ENCODE measurements at places on chromosomes 7 and 10.
A peak's percentile ranks its signal among the peaks of the same experiment; 100 is the strongest.

DNA sequence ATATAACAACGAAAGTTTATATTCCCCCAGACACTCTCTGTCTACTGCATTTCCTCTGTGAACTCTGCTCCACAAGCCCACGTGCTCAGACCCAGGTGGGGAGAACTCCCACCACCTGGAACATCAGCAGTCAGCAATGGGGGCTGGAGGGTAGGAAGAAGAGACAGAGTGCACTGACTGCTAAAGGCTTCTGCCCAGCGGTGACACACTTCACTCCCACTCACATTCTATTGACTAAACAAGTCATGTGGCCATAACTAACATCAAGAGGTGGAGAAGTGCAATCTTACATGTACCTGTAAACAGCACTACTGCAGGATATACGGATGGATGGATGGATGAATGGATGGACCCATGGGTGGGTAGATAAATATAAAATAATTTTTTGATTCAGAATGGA lies 122.2 kb downstream of the MPP7 start:
- DNase-seq = no peak

DNA sequence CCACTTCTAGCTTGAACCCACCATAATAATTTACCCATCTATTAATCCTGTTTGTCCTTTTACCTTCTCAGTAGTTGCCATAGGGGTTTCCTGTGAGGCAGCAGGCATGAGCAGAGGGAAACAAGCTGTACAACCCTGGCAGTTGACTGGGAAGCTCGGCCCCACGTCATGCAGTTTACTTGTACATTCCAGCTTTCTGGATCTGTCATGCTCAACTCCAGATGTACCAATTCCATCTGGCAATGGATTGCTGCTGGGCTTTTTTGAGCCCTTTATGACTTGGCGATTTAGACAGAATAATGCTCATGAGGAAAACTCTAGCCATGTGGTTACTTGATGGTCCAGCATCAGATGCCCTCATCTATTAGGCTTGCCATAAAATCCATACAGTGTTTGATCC lies 112.5 kb downstream of the GNAI1 start:
- DNase-seq = no peak

- no peak for DNase-seq
These were observed 8.3 kb downstream of the CXCL12 start for GRCh38 chr10:44376472-44377099.

DNA sequence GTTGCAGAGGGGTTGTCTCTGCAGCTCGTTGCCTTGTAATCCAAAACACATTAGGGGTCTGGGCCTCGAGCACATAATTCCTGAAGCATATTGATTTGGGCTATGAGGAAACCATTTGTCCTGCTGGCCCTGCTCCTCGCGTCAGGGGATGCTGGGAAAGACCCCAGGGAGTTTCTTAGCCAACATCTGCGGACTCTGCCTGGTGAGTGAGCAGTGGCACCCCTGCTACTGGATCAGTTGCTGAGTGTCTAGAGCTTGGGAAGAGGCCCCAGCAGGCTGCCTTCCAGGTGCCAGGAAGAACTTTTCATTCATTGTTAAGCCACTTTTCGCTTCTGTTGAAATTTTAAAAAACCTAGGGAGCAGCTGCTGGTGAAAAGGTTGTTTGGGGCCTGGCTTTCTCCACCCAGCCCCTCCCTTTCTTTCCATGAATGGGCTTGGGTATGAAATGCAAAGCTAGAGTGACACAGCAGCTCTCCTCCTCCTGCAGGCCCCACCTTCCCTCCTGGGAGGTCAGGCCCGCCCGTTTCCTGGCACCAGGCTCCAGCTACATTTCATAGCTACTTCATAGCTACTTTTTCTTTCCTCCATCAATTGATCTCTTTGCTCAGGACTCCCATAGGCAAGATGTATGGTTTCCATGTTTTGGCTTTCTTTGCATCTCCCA lies 26.8 kb downstream of the TACR2 start:
- DNase-seq = no peak

- no peak for DNase-seq
These were observed 991.8 kb upstream of the PHF14 start for GRCh38 chr7:9981742-9982349.

DNA sequence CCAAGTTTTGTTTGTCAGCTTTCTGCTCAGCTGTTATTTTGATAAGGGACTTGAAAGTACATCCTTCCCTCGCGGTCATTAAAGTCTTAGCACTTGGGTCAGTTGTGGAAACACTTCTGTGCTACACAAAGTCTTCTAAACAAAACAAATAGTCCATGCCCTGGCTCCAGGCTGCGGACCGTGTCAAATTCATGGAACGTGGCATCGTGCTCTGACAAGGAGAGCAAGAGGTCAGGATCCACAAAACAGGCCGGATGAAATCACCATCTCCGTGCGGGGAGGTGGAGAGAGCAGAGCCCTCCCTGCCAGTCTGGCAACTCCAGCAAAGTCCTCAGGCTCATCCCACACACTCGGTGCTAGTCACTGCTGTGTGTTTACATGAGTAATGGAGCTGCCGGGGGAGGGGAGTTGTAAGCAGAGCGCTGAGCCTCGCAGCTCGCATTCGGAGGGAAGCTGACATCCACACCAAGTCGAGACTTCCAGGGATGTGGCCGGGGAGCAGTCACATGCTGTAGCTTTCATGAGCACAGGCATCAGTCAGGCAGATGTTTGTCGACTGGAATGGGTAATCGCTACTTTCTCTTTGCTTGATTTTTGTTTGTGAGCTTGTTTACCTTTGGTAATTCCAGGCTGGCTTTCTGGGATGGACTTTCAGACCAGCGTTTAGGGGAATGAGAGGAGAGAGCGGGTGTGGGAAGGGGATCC lies 147.6 kb downstream of the ARID5B start:
- peak; percentile 47 for DNase-seq

DNA sequence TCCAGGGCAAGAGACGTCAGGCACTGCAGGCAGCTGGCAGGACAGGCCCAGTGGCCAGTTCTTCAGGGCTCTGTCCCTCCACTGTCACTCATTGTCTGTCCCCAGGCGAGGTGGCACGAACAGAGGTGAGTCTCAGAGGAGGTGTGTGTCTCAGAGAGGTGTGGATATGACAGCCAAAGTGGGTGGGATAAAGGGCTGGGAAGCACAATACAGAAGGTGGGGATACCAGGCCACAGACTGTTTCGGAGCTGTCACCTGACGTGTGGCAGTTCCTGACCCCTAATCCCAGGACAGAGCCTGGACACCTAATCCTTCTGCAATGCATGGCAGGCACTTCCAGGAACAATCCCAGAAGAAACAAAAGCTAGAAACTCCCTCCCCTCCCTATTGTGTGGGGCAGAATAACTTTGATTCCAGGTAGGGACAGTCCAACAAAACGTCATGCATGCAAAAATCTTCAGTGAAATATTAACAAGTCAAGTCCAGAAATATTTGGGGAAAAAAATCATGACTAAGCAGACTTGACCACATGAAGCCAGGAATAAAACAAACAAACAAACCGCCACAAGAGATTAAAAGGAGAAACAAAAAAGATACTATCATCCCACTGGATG lies 11.6 kb downstream of the KLRG2 start:
- no peak for DNase-seq

DNA sequence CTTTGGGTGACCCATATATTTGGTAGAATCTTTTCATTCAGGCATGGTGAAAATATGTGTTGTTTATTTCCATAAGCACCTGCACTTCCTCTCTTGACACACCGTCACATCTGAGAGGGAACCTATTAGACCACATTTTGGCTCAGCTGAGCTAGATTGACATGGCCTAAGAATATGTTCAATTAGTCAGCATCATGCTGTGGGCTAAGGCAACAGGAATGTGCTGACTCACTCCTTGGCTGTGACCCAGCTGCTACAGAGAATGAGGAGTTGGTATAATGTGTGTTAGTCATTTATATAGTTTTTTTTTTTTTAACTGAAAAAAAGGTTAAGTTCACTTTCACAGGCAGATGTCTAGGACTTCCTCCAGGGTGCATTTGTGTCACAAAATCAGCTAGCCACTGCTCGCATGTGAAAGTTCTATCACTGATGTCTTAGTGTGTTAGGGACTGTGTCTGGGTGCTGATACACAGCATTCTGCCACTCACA lies 180.6 kb downstream of the SEMA3E start:
- no peak for DNase-seq

DNA sequence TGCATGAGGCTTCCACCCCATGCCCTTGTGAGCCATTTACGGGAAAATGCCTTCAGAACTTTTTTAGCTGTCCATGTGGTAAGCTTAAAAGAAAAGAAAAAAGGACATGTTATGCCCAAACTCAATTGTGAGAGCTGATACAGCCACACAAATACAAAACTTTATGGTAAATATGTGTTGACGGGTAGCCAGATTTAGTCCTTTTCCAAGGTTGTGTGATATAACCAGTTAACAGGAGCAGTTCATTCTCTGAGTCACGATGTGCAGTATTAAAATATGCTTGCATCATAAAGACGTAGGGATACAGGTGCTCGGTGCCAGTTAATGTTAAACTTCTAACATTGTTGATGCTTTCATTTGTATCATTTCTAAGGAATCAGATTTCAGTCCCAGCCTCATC lies 350.4 kb downstream of the DNAJB6 start:
- no peak for DNase-seq

GRCh38 chr10:72764151-72764550 lies 72.2 kb downstream of the MCU start:
- no peak for DNase-seq

GRCh38 chr10:78774999-78775711 lies 293.6 kb upstream of the ZMIZ1 start:
- DNase-seq = no peak

DNA sequence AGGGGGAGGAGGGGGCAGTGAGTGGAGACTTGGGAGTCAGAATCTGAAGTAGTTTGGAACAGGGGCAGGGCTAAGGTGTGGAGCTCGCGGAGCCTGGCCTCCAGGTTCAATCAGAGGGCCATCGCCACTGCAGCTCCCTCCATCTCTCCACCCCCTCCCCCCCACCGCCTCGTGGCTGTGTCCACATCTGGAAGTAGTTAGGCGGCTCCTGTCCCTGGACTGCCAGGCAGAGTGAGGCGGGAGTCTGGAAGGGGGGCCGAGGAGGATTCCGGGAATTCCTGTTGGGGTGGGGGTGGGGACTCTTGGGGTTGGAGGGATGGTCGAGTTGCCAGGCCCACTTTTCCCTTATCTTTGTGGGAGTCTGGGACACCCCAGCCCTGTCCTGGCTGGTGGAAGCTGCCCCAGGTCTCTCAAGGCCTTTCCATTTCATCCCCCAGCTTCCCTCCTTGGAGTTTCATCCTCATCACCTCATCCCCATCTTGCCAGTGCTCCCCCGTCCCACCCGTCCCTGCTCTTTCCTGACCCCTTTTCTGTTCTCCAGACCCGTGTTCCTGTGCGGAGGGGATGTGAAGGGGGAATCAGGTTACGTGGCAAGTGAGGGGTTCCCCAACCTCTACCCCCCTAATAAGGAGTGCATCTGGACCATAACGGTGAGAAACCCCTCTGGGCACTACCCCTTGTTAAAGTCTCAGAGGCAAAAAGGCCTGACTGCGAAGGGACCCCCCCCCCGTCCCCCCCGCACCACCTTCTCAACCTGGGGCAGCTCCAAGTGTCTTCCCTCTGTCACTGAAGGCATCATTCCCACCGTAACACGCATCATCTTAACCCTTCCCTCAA lies 944 bp downstream of the PCOLCE start:
- DNase-seq = no peak

GRCh38 chr10:124035928-124036558 lies 57.4 kb downstream of the CHST15 start:
- DNase-seq = no peak

- no peak for DNase-seq
These were observed 5.4 kb downstream of the PPP1R17 start for GRCh38 chr7:31692451-31692850.

GRCh38 chr7:5590596-5591277 lies 167.1 kb upstream of the TNRC18 start:
- no peak for DNase-seq

DNA sequence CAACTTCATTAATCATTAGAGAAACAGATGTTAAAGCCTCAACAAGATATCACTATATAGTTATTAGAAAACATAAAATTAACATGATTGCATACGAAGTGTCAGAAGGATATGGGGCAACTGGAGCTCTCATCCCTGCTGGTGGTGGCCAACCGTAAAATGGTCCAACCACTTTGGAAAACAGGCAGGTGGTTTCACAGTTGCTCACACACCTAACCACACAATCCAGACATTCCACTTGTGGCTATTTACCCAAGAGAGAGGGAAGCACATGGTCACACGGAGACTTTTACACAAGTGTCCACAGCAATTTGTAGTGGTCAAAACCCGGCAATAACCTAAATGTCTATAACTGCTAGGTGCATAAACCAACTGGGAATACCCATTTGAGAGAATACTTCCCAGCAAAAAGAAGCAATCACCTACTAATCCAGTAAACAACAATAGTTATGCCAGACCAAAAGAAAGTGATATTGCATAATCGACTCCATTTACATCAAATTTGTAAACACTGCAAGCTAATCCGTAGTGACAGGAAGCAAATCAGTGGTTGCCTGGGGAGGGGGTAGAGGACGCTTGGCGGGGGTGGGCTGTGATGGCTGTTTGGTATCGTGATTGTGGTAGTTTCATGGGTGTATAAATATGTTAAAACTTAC lies 91.8 kb downstream of the LARP4B start:
- DNase-seq = no peak
